ENCODE measurements at places on chromosomes 7 and 10.

- DNase-seq, result no peak
Observed at GRCh38 chr10:43044961-43045621, 31.8 kb upstream of the RET start.

DNA sequence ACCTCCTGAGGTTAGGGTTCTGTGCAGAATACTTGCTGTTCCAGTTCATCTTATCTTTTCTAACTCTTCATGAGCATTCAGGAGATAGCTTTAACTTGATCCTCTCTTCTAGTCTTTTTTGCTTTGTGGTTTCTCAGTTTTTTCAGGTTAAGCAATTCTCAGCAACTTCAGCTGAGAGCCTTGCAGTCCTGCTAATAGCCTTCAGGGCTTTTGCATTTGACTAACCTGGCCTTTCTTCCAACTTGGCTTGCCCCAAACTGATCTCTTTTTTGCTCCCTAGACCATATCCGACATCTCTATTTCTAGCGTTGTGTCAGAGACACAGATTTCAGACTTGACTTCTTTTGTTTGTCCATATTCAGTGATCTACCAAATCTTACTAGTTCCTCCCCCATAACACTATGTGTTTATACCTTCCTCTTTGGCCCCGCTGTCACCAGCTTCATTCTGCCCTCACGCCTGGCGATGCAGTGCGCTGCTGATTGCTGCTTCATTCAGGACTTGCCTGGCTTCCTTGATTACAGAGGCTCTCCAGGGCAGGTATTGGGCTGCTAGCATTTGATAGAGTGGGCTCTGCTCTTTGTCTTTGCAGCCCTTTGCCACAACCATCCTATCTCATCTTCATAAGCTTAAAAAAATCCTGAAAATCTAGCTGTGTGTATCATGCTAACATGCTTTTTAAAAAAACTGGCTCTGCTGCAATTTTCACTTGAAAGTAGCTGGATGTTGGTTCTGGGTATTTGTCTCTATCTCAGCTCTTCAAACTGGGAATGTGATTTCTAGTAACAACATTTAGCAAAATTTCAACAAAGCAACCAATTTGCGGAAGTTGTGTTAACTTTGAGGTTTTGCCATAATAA, 9.6 kb downstream of the CUL1 start:
- DNase-seq, result no peak

DNA sequence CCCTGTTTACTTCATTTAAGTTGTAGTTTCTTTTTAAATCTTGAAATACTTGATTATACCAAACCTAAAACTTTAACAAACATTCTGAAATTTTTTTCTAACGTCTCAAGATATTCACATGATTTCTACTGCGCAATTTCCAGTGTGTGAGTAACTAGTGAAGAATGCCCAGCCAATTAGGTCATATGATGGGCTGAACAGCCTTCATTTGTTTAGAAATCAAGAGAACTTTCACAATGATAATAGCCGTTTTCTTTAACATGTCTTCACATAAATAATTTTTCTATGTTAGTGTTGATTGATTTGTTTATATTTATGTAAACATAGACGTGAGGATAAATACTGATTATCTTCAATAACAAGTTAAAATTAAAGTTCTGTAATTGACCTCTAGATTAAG, 21.8 kb downstream of the STAM start:
- peak; percentile 87 for DNase-seq

- no peak for DNase-seq
Observed at GRCh38 chr10:10975647-10976046, 42.0 kb upstream of the CELF2 start.

- DNase-seq, result no peak
Observed at GRCh38 chr7:3695602-3696001, 394.6 kb downstream of the SDK1 start.

- peak; percentile 35 for DNase-seq
Observed at GRCh38 chr10:113550365-113550764, 2.5 kb upstream of the HABP2 start.

DNA sequence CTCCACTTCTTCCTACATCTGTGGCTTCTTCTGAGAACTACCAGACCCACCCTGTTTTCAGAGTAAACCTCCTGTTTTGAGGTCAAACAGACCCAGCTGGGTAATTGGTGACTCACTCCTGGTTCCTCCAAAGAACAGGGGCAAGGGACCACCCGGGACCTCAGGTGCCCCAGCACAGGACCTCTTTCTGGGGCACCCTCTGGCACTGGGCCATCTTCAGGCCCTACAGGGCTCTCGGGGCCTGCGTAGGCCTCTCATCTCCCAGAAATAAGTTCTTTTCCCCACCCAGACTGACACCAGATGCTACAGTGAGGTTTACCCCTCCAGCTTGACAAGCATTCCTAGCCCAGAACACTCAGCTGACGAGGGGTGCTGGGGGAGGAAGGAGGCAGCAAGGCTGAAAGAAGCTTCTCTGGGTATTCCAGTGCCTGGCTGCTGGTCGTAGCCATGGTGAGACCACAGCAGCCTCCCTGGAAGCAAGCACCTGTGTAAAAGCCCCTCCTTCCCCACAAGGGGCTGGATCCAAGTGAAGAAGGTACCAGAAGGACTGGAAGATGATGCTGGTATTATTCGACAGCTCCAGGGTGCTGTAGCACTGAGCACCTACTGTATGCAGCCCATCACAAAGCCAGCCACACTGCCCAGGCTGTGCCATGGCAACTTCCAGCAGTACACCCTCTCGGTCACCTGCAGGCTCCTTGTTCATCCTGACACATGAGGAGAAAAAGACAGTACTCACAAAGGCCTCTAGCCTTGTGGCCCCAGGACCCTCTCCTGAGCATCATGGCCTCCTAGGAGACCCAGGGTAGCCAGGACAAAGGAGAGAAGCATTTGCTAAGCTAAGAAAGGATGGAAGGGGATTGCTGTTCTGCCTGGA, 47.4 kb downstream of the ALOX5 start:
- DNase-seq, result no peak

GRCh38 chr10:33571616-33572015, 237.1 kb upstream of the NRP1 start:
- DNase-seq, result peak; percentile 18

GRCh38 chr7:134372858-134373257, 56.1 kb upstream of the SLC35B4 start:
- DNase-seq, result no peak

GRCh38 chr10:47030191-47030703, 119.0 kb downstream of the PTPN20 start:
- DNase-seq, result no peak

GRCh38 chr10:124062390-124062789, 31.0 kb downstream of the CHST15 start:
- DNase-seq, result no peak

- peak; percentile 10 for DNase-seq
Observed at GRCh38 chr10:114824391-114824790, 2.8 kb downstream of the FHIP2A start.

DNA sequence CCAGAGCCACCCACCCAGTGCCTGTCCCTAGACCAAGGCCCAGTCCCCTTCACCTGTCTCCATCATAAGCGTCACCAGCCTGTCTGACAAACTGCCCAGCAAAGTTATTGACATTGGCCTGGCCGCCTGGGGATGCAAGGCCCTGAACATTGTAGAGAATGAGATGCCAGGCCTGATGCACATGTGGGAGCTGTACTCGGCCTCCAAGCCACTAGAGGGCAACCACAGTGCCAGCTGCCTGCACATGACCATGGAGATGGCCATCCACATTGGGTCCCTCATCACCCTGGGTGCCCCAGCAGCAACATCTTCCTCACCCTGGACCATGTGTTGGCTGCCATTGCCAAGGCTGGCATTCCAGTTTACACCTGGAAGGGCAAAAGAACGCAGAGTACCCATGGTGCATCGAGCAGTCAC, 63.7 kb upstream of the ANTXRL start:
- DNase-seq, result no peak

GRCh38 chr7:24325708-24326107, 41.7 kb downstream of the NPY start:
- DNase-seq, result no peak
